ENCODE measurements at places on chromosomes 6 and 20. TPM values are rescaled to one million over a fixed set of nuclear protein-coding genes. Genes with fewer than 3 reads are reported as not detected.

Gene CTCFL
- not detected for polyA plus RNA-seq

GRCh38 chr6:46539866-46540265 lies 48.6 kb upstream of the RCAN2 start:
- peak; percentile 32 for DNase-seq

- peak; percentile 78 for DNase-seq
Measured at GRCh38 chr6:34027445-34027936, 118.4 kb downstream of the GRM4 start.

DNA sequence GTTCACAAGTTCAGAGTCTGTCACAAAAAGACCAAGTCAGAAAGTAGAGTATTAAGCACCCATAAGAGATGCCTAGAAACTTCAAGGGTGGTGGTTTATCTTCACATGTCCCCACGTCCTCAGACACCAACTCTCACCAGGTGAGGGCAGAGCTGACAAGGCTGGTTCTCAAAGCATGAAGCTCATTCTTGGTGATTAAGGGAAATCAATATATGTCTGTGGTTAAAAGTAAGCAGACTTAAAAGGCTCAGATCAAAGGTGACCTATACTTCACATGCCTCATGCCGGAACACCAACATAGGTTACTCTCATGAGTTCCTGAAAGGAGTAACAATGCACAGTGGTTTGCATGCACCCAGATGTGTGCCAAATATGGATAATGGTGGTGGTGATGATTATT lies 27.0 kb downstream of the IL17A start:
- DNase-seq = no peak

DNA sequence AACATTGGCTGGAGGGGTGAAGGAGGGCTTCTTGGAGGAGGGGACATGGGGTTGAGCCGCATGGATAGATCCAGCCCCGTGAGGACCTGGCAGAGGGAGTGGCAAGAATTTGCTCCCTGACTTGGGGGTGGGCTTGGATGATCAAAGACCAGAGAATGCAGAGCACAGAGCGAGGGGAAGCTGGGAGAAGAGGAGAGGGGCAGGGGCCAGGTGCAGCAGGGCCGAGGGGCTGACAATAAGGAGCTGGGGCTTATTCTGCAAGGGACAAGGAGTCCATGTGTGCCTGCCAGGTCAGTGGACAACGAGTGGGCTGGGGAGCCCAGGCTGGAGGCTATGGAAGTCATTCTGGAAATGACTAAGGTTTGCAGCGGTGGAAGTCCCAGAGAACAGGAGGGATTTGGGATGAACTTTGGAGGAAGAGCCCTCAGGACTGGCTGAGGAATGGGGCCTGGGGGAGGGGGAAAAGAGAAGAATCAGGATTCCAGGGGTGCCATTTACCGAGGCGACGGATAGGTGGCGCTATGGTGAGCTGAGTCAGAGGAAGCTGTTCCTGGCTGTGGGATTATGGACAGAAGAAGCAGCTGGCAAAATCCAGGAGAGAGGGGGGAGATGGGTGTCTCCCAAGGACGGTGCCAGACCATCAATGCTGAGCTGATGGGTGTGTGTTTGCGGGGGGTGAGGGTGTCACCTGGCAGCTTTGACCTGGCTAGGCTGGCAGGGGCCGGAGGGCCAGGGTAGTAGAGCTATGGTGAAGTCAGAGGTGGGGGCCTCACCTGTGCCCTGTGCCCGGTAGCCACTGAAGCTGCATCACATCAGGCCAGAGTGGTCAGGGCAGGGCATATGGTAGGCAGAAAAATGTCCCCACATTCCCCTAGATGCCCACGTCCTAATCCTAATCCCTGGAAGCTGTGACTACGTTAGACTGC lies 7.8 kb downstream of the KCNG1 start:
- DNase-seq = peak; percentile 84

DNA sequence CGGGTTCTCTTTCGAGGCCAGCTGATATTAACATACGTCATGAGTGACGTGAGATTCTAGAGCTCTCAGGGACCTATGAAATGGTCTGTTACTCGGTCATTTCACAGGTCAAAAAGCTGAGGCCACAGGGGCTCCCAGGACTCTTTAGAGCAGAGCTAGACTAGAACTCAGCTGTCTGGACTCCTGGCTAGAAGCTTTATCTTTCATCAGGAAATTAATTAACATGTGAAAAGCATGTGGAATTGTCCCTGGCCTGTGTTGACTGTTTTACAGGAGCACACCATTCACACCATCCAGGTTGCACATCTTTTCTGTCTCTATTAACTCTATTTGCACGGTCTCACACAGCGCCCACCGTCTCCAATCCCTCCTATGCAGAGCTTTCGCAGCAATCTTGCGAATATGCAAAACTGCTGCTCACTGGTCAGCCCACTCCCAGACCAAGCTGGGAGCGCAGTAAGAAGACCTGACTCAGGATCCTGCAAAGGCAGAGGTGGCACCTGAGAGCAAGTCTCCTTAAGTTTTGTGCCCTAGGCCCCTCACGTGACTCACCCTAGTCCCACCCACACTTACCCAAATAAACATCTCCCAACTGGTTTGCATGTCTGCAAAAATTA lies 522.5 kb downstream of the CD83 start:
- no peak for DNase-seq
